EH (cell line): ENCODE measurements at places on chromosomes 5 and 9.
A peak's percentile ranks its signal among the peaks of the same experiment; 100 is the strongest.

GRCh38 chr5:54900984-54901725, 84.2 kb downstream of the ESM1 start:
- peak; percentile 70 for DNase-seq

GRCh38 chr9:33620738-33621439, 96.8 kb downstream of the ANKRD18B start:
- DNase-seq: peak; percentile 90

DNA sequence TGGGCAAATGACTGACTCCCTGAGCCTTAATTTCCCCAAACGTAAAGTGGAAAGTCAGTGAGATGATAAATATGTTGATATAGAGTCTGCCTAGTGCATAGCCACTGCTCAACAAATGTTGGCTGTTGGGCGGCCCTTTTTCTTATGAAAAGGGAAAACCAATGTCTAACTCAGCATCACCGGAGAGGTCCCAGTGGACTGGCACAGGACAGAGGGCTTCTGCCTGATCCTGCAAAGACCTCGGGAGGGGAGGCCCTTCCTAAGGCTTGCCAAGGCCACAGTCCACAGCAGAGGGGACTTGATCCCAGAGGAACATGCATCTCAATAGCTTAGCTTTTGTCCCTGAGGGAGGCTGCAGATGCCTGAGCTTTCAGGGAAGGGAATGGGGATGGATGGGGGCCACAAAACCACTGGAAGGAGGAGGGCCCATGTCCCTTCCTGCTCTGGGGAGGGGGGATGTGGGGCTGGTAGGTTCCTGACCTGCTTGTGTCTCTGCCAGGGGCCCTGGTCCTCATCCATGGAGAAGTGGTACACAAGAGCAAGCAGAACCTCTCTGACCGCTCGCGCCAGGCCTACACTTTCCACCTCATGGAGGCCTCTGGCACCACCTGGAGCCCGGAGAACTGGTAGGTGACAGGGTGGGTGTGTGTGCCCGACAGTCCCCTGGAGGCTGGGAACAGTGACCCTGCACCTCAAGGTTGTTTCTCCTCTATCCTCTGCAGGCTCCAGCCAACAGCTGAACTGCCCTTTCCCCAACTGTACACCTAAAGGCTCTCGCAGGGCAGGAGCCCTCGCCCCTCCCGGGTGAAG, 6.3 kb downstream of the DOLK start:
- DNase-seq: no peak

GRCh38 chr5:158014372-158014771, 155.4 kb upstream of the CLINT1 start:
- no peak for DNase-seq

- DNase-seq: no peak
Measured at GRCh38 chr9:116236979-116237378, 83.4 kb downstream of the PAPPA start.

- DNase-seq: no peak
Measured at GRCh38 chr5:99030906-99031440, 102.2 kb upstream of the CHD1 start.

DNA sequence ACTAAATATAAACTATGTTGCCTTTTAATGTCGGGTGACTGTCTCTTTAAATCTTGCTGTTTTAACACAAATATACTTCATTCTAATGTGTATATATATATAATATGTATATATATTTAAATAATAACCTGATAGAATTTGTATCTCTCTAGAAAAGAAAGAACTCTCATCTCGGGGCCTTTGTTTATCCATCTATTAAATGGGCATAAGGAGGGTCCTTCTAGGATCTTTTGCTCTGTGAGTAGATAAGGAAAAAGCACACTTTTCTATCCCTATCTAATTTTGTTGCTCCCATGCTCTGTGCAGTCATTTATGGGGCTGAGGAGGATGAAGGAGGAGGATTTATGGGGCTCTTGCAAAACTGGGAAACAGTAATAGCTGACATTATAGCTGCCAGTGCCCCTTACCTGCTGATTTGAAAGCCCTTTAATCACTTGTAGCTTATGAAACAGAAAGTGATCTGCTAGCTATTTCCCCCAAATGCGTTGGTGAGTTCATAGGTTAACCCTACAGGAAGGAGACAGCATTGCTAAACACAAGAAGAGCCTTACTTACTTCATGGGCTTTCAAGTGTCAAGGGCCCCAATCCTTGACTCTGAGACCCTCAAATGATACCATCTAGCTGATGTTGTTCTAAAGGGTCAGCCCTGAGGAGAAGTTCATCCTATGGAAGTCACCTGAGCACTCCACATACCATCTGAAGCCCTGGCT, 5.8 kb upstream of the PPARGC1B start:
- DNase-seq: no peak

DNA sequence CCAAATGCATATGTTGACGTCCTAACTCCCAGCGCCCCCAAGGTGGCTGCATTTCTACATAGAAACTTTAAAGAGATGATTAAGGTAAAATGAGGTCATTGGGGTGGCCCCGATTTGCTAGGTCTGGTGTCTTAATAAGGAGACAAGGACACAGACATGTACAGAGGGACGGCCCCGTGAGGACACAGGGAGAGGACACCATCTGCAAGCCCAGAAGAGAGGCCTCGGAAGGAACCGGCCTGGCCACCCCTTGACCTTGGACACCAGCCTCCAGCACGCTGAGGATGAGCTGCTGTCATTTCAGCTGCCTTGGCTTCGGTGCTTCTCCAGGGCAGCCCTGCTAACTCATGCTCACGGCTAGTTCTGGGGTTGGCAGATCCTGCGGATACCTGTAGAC, 73.2 kb downstream of the MRPL36 start:
- no peak for DNase-seq

GRCh38 chr5:121108725-121109124, 644.6 kb downstream of the PRR16 start:
- DNase-seq: peak; percentile 2

- no peak for DNase-seq
Measured at GRCh38 chr5:113280541-113280940, 154.2 kb downstream of the TSSK1B start.

DNA sequence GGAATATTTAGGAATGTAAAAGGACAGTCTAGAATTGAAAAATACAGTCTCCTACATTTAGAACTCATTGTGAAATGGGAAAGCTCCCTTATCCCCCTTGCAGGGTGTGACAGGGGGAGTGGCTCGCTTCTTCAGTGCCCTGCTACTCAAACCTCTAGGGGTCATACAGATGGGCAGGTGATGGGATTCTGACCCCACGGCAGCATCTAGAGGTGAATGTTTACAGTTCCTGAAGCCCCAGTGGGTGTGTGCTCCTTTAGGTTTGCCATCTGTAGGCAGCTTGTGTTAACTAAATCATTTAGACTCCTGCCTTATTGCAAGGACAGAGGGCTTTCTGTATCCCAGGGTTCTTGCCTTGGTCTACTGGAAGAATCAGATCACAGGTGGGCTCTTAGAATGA, 271.0 kb upstream of the MPDZ start:
- no peak for DNase-seq

DNA sequence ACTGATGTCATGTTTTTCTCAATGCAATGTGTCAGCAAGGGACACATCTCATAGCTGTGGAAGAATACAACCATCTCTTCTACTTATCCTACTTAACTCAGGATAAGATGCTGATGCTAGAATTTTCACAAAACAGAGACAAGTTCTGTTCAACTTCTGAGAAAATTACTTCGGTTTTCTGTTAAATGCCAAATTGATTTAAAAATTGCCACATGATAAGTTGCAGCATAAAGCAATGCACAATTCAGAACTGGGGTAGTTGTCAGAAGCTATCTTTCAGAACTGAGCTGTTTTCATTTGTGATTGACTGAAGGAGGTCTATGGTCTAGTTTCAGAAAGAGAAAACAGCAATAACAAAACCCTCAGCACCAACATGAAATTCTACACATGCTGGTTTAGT, 954.8 kb upstream of the C9orf72 start:
- DNase-seq: no peak

DNA sequence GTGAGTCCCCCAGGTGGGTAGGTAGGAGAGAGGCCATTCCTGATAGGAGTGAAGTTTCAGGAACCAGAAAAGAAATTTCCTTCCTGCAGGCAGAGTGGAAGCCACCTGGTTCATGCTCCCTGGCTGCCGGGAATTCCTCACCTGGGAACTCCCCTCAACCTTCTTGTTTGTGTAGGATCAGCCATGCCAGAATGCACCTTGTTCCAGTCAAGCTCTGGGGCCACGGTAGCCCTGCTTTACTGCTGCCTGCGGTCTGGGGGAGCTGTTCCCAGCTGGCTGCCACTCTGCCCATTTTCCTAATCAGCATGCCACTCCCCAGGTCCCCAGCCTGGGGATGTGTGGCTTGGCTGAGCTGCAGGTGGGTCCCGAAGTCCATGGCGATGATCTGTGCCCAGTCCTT, 18.7 kb upstream of the B4GALT1 start:
- DNase-seq: no peak

- no peak for DNase-seq
Measured at GRCh38 chr9:106322706-106323245, 540.2 kb upstream of the ZNF462 start.

- no peak for DNase-seq
Measured at GRCh38 chr5:35736280-35736679, 118.6 kb downstream of the SPEF2 start.

DNA sequence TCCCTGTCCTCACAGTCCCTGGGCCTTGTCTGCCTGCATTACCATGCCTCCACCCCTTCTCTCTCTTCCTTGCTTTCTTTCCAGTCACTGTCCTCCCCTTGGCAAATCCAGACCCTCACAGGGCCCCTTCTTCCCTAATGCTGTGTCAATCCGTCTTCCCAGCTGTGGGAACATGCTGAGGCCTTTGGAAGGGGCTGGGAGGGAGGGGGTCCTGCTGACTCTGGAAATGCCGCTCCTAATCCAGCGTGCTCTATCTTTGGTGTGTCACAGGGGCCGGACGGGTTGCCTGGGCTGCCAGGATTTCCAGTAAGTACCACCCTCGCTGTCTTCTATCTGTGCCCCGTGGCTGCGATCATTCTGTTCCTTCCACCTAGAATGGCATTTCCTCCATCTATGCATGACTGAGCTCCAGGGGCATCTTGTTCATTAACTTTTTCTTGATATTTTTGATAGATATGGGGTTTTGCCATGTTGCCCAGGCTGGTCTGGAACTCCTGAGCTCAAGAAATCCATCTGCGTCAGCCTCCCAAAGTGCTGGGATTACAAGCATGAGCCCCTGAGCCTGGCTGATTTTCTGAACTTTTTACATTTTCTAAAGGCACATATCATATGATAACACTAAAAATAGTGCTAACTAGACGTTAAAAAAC, 64.5 kb upstream of the TGFBR1 start:
- DNase-seq: no peak

GRCh38 chr9:8155706-8156105, 356.1 kb upstream of the DMAC1 start:
- DNase-seq: no peak
